ENCODE measurements at places on chromosomes 12 and 14.

DNA sequence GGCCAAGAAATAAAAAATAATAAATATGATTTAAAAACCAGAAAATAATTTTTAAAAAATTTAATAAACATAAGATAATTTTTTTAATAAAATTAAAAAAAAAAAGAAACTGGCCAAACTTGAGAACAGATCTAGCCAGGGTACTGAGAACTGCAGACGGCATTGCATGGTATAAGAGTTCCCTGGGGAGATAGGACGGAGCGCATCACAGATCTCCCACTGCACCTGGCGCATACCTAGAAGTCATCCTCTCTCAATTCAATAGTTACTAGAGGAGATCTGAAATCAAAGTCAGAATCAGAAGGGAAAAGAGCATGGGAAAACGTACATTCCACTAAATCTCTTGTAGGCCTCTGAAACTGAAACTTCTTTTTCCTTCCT, 58.9 kb upstream of the BCL2L14 start:
- no peak overlapping the region for H3K4me3 ChIP-seq
- H3K4me1 ChIP-seq, result peaks cover 13% of the 10 kb centered on the region
- H3K27ac ChIP-seq, result no peak overlapping the region
- DNase-seq, result no peak

GRCh38 chr14:36344211-36344610, 23.8 kb upstream of the MBIP start:
- no peaks in the 10 kb centered on the region for H3K36me3 ChIP-seq
- no peaks in the 10 kb centered on the region for H3K4me1 ChIP-seq
- H3K27me3 ChIP-seq, result no peaks in the 10 kb centered on the region
- no peak overlapping the region for H3K4me3 ChIP-seq
- no peak for DNase-seq
- no peak overlapping the region for H3K27ac ChIP-seq

GRCh38 chr12:127223011-127223410, 1044.0 kb upstream of the TMEM132C start:
- DNase-seq, result no peak
- no peaks in the 10 kb centered on the region for H3K27me3 ChIP-seq
- no peak overlapping the region for H3K27ac ChIP-seq
- no peak overlapping the region for H3K4me3 ChIP-seq
- H3K4me1 ChIP-seq, result no peaks in the 10 kb centered on the region
- no peaks in the 10 kb centered on the region for H3K36me3 ChIP-seq

DNA sequence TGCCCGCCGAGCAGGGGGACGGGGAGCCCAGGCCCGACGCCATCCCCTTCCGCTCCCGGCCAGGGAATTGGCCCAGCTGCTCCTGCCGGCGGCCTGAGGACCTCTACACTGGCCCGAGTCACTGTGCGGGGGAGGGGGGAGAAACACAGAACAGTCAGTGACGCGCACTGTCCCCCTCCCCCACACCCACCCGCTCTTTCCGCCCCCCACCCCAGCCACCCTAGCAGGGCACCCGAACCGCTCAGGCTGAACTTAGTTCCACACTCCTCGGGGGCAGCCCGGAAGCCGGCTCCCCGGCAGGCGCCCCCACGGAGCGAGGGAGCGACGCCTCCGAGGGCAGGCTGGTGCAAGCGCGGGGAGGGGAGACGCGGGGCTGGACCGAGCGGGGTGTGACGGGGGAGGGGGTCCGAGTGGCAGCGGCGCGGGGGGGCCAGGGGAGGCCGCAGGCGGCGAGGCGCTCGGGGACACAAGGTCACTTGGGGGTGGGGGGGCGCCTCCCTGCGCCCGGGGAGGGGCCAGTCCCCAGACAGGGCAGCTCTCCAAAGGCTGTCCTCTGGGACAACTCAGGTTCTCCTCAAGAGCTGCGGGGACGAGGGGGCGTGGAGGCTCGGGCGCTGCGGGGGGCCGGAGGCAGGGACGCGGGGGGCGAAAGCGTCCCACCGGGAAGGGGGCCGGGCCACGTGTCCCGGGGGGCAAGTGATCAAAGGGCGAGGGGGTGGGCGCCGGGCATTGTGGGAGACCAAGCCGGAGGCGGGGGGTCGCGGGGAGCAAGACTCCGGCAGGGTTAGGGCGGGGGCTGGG, 648 bp downstream of the CHD4 start:
- H3K4me1 ChIP-seq, result peaks cover 57% of the 10 kb centered on the region
- peak; percentile 87 for DNase-seq
- peaks cover 11% of the 10 kb centered on the region for H3K36me3 ChIP-seq
- no peaks in the 10 kb centered on the region for H3K27me3 ChIP-seq
- H3K4me3 ChIP-seq, result peak overlapping the region; percentile 81
- H3K27ac ChIP-seq, result peak overlapping the region; percentile 98

- H3K36me3 ChIP-seq, result no peaks in the 10 kb centered on the region
- no peaks in the 10 kb centered on the region for H3K4me1 ChIP-seq
- no peak overlapping the region for H3K27ac ChIP-seq
- no peak overlapping the region for H3K4me3 ChIP-seq
- DNase-seq, result no peak
Measured at GRCh38 chr12:6049992-6050391, 74.5 kb downstream of the VWF start.

DNA sequence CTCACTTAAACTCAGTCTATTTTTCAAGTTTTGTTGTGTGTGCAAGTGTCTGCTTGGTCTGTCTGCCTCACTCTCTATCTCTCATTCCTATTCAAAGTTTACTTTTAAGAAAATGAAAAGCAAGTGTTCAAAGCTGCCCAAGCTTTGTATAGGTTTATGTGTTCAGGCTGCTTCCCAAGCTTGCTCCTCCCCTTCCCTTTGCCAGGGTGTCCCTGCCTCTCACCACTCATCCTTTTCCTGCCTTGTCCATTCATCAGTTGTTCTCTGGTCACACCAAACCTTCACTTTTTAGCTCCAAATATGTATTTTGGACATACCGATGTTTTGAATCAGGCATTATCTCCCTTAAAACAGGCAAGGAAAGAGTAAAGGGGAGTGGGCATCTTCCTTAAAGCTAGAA, 41.3 kb downstream of the STK38L start:
- H3K4me1 ChIP-seq, result peaks cover 52% of the 10 kb centered on the region
- no peak overlapping the region for H3K4me3 ChIP-seq
- no peak for DNase-seq

DNA sequence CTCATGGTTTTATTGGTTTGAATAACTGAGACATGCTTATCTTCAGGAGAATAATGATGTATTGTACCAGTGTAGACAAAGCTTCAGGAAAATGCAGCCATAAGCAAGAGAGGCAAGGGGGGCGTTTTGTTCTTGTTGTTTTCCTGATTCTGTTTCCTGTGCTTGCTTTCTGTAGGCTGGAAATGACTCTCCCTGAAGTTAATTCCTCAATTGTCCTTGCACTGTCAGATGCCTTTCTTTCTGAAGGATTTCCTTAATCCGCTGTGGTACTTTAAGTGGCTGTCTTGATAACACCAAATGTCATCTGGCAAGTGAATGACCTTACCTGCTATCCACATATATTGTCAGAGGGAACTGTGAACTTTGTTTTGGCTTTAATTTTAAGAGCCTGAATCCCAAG, 220.0 kb downstream of the NEDD1 start:
- H3K36me3 ChIP-seq, result no peaks in the 10 kb centered on the region
- no peaks in the 10 kb centered on the region for H3K27me3 ChIP-seq

- H3K4me1 ChIP-seq, result peaks cover 48% of the 10 kb centered on the region
- H3K27ac ChIP-seq, result peak overlapping the region; percentile 60
- no peaks in the 10 kb centered on the region for H3K27me3 ChIP-seq
- peak overlapping the region; percentile 54 for H3K4me3 ChIP-seq
- H3K36me3 ChIP-seq, result no peaks in the 10 kb centered on the region
Measured at GRCh38 chr12:52023182-52023975, 16.6 kb downstream of the TAMALIN start.

- peak overlapping the region; percentile 91 for H3K27ac ChIP-seq
- peaks cover 37% of the 10 kb centered on the region for H3K4me1 ChIP-seq
- DNase-seq, result peak; percentile 36
- peak overlapping the region; percentile 94 for H3K4me3 ChIP-seq
- H3K27me3 ChIP-seq, result no peaks in the 10 kb centered on the region
Measured at GRCh38 chr12:95473231-95473883, 595 bp upstream of the METAP2 start.

GRCh38 chr12:76614364-76614763, 54.8 kb upstream of the OSBPL8 start:
- no peak overlapping the region for H3K4me3 ChIP-seq
- no peak for DNase-seq
- no peaks in the 10 kb centered on the region for H3K4me1 ChIP-seq

- H3K4me1 ChIP-seq, result peaks cover 7% of the 10 kb centered on the region
- no peaks in the 10 kb centered on the region for H3K36me3 ChIP-seq
- H3K27ac ChIP-seq, result no peak overlapping the region
- no peak for DNase-seq
- no peaks in the 10 kb centered on the region for H3K27me3 ChIP-seq
Measured at GRCh38 chr14:68842298-68842697, 49.4 kb upstream of the ZFP36L1 start.

GRCh38 chr12:54502485-54502884, 4.9 kb downstream of the NCKAP1L start:
- H3K4me1 ChIP-seq, result no peaks in the 10 kb centered on the region
- no peak overlapping the region for H3K27ac ChIP-seq
- DNase-seq, result no peak
- H3K4me3 ChIP-seq, result no peak overlapping the region
- peaks cover 4% of the 10 kb centered on the region for H3K36me3 ChIP-seq

- no peaks in the 10 kb centered on the region for H3K4me1 ChIP-seq
- no peaks in the 10 kb centered on the region for H3K27me3 ChIP-seq
- H3K36me3 ChIP-seq, result no peaks in the 10 kb centered on the region
- DNase-seq, result no peak
- H3K27ac ChIP-seq, result no peak overlapping the region
Measured at GRCh38 chr14:66641861-66642635, 134.1 kb downstream of the GPHN start.

DNA sequence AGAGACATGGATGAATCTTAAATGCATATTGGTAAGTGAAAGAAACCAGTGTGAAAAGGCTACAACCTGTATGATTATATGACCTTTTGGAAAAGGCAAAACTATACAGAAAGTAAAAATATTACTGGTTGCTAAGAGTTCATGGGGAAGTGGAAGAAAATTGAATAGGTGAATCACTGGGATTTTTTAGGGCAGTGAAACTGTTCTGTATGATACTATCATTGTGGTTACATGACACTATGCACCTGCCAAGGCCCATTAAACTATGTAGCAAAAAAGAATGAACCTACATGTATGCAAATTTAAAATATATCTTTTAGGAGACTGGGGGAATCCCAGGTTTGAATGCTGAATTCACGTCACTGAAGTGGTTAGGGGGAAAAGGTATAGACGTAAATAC, 12.6 kb upstream of the OR8S1 start:
- no peak for DNase-seq
- no peak overlapping the region for H3K4me3 ChIP-seq
- H3K4me1 ChIP-seq, result no peaks in the 10 kb centered on the region
- H3K36me3 ChIP-seq, result no peaks in the 10 kb centered on the region
- H3K27ac ChIP-seq, result no peak overlapping the region

DNA sequence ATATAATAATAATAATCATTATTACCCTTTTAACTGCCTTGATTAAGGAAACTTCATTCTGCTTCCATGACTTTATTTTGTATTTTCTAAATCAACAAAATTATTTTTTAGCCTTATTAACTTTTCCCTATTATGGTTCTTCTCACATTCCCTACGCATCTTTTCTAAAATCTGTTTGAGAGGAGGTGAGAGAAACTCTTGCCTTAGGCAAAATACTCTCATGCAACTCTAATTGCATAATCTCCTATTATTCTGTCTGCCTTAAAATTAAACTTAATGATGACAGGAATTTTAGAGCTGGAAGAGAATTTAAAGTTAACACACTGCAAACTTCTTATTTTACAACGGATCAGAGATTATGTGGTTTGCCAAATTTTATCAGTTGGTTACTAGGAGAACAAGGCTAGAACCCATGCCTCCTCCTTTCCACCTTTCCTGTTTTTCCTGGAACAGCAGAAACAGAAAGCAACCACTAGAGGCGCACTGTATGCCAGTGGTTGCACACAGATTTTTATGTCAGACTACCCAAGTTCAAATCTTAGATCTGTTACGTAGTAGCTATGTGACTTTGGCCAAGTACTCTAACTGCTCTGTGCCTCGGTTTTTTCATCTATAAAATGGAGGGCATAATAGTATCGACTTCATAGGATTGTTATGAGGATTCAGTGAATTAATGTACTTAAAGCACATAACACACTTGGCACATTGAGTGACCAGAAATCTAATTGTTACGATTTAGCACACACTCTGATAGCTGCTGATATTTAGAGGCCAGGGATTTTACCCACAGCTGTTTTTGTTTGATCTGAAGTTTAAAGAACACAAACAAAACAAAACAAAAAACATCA, 4.3 kb upstream of the BRMS1L start:
- H3K36me3 ChIP-seq, result no peaks in the 10 kb centered on the region
- H3K27me3 ChIP-seq, result no peaks in the 10 kb centered on the region
- no peak overlapping the region for H3K27ac ChIP-seq
- DNase-seq, result peak; percentile 59
- H3K4me1 ChIP-seq, result peaks cover 6% of the 10 kb centered on the region
- H3K4me3 ChIP-seq, result no peak overlapping the region

- no peak overlapping the region for H3K4me3 ChIP-seq
- H3K36me3 ChIP-seq, result peaks cover 10% of the 10 kb centered on the region
- H3K4me1 ChIP-seq, result peaks cover 13% of the 10 kb centered on the region
- H3K27ac ChIP-seq, result no peak overlapping the region
Measured at GRCh38 chr12:70290116-70290515, 46.9 kb downstream of the CNOT2 start.

DNA sequence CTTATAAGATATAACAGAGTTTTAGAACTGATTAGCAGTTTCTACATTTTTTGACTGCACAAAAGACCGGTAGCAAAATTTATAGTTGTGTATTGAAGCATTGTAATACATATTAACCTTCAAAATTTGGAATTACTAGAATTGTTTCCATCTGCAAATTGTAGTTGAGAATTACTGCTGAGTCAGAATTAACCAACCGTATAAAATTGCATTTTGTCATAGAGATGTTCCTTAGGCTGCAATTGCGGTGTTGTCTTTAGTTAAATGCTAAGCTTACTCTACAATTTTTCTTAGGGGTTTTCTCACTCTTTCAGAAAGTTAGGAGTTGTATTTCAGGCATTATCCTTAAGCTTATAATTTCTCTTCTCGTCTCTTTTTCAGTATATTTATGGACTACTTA, 132.2 kb downstream of the PLEKHA5 start:
- H3K27me3 ChIP-seq, result no peaks in the 10 kb centered on the region
- H3K36me3 ChIP-seq, result peaks cover 22% of the 10 kb centered on the region
- no peak overlapping the region for H3K4me3 ChIP-seq

- H3K4me3 ChIP-seq, result no peak overlapping the region
- peaks cover 97% of the 10 kb centered on the region for H3K36me3 ChIP-seq
- no peak for DNase-seq
- peak overlapping the region; percentile 63 for H3K27ac ChIP-seq
- H3K4me1 ChIP-seq, result peaks cover 42% of the 10 kb centered on the region
Measured at GRCh38 chr12:108788076-108788782, 56.9 kb upstream of the CORO1C start.

DNA sequence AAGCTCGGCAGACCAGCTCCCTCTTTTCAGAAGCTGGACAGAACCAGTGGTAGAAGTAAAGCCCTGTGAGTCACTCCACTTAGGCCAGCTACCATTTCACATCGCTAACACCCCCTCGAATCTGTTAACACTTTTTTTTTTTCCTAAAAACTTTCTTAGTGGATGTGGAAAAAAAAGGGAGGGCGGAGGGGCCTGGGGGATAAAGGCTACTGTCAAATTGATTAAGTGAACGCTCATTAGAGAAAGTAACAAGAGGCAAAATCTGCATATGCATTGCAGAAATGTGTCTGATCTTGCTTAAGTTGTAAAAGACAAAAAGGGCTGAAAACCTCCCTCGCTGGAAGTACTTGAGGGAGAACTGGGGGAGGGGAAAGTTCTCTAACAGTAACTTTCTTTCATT, 86.6 kb upstream of the OTX2 start:
- H3K27me3 ChIP-seq, result no peaks in the 10 kb centered on the region
- H3K27ac ChIP-seq, result no peak overlapping the region
- H3K36me3 ChIP-seq, result no peaks in the 10 kb centered on the region
- H3K4me1 ChIP-seq, result no peaks in the 10 kb centered on the region
